ENCODE measurements at places on chromosomes 6 and 20. TPM values are rescaled to one million over a fixed set of nuclear protein-coding genes. Genes with fewer than 3 reads are reported as not detected.

GRCh38 chr6:32200711-32201475 lies 8.4 kb upstream of the GPSM3 start:
- DNase-seq: no peak

DNA sequence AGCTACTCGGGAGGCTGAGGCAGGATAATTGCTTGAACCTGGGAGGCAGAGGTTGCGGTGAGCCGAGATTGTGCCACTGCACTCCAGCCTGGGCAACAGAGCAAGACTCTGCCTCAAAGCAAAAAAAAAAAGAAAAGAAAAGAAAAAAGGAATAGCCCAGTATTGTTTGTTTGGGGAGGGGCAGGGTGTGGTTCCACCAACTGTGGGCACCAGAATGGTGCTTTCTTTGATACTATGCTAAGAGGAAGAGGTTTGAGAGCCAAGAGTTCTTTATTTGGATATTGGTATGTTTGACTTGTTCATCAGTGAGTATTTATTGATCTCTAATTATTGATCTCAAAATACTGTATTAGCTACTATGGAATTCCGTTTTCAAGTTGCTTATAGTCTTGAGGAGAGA lies 72.3 kb downstream of the CEP57L1 start:
- no peak for DNase-seq

DNA sequence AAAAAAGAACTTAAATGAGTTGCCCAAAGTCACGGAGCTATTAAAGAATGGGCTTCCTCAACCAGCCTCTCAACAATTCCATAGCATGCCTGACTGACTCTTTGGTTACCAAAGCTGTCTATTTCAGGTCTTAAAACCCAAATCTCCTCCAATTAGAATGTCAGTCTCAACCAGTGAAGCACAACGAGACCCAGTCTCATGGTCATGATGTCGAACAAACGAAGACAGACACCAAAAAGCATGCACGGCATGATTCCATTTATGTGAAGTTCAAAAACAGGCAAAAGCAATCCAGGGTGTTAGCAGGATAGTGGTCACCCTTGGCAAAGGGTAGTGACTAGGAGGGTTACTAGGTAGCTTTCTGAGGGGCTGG lies 16.3 kb upstream of the PTPN1 start:
- DNase-seq: no peak

DNA sequence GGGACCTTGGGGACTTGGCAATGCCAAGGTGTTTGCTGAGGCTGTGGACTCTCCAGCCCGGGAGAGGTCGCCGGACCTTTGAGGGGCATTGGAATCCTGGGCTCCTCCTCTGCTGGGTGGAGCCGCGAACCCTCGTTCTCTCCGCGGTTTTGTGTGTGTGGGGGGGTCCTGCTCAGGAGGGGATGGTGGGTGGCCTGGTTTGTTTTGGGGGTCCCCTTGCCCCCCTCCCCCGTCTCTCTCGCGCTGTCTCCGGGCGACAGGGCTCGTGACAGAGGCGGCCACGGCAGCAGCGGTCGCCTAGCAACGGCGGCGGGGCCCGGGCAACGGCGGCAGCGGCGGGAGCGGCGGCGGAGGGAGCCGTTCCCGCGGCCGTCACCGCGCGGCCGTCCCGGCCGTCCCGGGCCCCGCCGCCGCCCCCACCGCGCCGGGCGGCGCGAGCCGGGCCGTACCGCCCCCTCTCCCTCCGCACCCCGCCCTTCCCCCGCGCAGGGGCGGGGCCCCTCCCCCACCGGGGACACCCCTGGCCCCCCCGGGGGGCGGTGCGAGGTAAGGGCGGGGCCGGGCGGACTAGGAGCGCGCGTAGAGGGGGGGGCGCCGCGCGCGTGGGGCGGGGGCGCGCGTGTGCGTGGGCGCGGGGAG lies 7.8 kb downstream of the SYNGAP1 start:
- peak; percentile 64 for DNase-seq

GRCh38 chr20:63641792-63642523 lies 11.3 kb downstream of the STMN3 start:
- peak; percentile 85 for DNase-seq

DNA sequence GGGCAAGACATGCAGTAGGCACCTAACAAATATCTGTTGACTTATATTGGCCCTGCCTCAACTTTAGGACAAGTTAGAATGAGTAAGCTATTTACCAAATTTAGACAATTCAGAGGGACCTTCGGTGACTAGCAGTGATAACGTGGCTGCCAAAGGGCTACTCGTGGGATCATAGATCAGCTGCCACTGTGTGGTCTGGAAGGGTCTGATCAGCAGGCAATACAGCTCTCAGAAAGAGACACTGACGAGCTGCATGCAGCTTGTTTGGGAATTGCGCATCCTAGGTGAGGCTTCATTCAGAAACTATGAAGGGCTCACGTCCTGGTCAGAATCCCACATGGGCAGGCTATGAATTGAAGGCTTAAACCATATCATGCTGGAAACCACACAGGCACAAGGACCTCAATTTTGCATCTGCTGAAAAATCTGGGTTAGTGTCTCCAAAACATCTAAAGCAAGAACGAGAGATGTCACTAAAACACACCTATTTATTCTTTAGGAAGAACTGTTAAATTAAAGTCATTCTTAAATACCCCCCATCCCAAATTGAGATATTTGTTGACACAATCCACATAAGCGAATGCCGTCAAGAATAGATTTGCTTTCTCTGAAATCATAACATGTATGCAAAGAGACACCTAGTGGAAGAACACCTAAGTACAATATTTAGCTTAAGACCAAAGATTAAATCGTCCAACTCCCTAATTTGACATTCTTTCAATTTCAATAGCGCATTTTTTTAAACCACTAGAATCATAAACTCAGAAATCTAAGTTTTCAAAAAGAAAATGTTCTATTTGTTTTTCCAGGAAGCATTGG lies 79.6 kb downstream of the IPCEF1 start:
- DNase-seq: no peak

DNA sequence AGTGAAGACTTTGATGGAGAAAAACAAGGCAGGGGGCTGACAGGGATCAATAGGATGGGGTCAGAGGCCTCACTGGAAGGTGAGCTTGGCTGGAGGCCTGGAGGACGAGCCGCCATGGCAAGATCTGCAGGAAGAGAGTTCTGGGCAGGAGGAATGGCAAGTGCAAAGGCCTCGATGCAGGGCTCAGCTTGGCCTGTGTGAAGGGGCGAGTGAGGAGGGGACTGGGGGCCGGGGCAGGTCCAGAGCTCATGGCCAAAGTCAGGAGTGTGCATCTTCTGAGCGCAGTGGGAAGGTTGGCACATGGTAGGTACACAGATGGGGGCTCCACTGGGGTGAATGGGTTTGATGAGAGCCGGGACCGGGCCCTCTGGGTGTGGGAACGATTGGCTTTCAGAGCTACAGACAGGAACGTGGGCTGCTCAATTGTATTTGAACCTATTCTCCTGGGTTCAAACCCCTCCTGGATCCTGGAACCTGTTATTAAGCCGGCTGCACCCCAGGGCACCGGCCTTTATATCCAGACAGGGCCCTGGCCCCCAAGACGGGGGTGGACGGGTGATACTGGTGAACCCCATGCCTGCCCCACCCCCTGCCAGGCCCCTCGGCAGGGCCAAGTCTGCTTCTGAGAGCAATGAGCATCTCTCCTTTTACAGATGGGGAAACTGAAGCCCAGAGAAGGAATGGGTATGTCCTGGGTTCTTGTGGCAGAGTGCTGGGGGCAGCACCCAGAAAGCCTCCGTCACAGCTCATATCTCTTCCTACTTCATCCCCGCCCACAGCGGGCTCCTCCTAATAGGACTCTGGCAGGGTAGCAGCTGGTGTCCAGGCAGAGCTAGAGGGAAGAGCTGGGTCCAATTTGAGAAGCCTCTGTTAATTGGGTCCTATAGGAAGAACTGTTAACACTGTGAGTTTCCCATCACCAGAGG lies 106.1 kb downstream of the CEBPB start:
- peak; percentile 78 for DNase-seq

- no peak for DNase-seq
Observed at GRCh38 chr6:69096681-69097080, 461.6 kb downstream of the ADGRB3 start.

DNA sequence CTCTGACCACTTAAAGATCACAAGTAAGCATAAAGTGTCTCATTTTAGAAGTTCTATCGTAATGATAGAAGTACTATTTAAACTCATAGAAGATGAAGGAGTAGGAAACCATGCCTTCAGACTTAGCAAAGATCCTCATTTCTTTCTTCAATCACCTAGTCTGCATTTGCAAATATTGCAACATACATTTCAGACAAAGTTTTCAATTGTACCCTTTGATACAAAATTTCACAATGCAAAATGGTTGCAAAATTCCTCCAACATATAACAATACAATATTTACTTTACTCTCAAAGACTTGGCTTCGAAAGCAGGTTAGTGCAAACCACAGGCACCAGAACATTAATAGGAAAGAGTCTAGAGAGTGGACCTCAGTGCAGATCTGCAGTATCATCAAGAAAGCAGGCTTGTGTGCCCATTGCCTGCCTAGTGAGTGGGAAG lies 16.1 kb upstream of the ROS1 start:
- DNase-seq: no peak

The ME1 gene
- 34.8 TPM for total RNA-seq
